ENCODE measurements at places on chromosomes 13 and 19.

DNA sequence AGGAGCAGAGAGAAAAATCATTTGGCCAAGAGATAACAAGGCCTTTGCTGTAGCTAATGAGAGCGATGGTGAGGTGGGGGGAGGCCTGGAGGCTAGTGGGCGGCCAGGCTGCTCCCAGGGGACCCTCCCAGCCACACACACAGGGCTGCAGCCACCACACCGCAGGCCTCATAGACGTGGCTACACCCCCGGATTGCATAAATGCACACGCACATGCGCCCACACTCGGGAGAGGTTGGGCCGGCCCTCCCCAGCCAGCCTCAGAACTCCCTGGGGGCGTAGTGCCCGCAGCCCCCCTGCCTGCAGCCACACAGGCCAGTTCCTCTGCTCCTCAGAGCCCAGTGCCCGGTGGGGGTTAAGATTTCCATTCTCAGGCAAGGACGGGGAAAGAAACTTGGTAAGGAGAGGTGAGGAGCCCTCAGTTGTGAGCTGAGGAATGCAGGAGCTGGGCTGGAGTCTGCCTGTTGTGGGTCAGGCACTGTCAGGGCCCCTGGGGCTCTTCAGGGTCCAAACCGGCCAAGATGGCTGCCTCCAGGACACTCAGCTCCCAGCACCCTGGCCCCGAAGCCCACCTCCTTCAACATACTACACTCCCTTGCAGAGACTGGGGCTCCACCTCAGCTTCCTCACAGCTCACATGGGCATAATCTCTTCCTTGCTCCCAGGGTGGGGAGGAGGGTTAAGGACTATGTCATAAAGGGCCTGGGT is 8.0 kb downstream of the PTH2 start:
- peak; percentile 79 for DNase-seq

GRCh38 chr13:113238536-113238935 is 29.1 kb downstream of the CUL4A start:
- DNase-seq: no peak

DNA sequence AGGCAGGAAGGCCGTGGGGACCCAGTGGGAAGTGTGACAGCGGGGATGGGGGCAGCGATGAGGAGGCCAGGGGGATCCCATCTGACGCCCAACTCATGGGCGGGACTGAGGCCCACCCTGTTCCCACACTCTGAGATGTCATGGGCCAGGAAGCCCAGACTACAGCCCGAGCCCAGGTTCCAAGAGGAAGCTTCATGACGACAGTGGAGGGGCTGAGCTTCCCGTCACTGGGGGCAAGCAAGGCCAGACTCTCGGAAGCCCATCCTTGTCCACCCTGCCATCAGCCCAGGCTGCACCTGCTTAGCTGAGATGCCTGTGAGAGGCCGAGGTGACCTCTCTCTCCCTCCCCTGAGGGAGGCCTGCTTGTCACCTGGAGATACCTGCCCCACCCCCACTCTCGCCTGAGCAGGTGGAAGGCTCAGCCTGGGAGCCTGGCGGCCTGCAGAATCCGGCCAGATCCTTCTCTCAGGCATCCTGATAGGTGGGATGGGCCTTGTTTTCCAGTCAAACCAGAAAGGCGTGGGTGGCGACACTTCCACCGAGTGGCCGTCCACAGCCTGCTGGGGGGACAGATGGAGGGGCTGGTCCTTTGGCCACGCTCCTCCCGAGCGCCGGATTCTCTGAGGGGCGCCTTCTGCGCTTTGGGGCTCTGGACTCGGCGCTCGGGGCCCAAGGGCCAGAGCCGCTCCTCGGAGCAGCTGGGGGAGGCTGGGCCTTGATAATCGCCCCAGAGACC is 4.8 kb downstream of the ZBTB7A start:
- DNase-seq: no peak

GRCh38 chr19:582497-583197 is 7.0 kb upstream of the HCN2 start:
- DNase-seq: no peak

DNA sequence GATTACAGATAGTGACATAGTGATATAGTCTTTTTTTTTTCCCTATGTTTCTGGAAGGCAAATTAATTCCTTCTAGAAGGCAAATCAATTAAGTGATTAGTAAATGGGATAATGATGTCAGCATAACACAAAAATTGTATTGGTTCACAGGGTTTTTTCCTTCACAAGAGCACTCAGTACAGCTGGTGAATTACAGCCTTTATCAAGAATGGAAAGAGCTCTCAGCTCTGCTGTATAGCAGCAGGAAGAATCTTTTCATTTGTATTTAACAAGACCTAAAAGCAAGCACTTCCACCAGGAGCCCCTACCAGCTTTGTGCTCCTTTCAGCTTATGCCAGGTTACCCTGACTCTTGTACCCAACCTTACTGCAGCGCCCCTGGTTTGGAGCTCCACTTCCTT is 90.8 kb downstream of the SERP2 start:
- no peak for DNase-seq

- no peak for DNase-seq
These were observed 7.0 kb downstream of the CRB3 start for GRCh38 chr19:6471076-6471475.

DNA sequence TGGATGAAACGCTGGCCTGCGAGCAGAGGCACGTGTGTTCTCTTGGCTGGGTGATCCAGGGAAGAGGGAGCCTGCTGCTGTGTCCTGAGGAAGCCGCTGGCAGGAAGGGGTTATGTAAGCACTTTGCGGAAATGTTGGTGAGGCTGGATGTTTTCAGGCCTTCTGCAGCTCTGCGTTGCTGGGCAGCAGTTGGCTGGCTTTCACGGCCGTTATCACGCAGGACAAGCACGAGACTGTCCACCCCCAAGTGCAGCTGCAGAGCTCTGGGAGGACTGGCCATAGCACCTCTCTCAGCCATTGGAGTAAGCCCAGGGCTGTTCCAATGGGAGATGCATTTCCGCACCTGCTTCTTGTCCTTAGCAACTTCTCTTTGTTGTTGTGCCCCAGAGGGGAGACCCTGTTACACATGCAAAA is 146.9 kb upstream of the SOX21 start:
- DNase-seq: no peak

DNA sequence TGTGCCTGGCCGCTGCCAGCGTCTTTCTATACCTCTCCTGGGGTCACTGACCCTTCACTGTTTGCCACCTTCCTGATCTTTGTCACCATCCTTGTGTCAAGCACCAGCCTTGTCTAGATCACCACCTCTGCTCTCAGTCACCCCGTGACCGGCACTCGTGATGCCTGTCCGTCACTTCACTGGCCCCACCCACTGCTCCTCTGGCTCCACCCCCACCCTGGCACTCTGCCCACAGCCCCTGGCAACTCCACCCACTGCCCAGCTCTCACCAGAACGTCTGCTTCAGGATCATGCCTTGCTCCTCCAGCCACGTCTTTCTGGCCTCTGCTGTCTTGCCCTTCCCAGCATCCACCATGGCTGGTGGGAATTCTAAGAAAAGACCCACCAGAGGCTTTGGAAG is 24.8 kb upstream of the PLA2G4C start:
- DNase-seq: no peak

DNA sequence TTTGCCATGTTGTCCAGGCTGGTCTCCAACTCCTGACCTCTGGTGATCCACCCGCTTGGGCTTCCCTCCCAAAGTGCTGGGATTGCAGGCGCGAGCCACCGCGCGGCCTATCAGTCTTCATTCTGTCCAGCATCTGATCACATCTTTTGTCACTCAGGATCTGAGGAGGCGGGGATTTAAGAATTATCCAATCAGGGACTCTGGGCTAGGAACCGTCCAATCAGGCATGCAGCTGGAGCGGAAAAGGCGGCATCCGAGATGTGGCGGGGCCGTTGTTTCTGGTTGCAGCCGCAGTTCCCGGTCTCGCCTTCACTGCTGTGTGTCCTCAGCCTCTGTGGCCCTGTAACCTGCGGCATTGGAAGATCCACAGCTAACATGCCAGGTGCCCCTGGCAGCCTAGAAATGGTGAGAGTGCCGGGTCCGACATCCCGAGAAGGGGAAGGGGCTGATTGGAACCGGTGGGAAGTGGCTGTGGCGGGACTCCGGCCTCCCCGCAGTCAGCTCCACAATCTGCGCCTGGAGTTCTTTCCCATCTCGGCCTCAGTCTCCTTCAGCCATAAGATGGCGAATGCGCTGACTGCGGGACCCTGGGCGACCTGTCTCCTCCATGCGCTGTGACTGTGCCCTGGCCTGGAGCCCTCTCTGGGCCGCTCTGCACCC is at the start of gene ZNF729:
TSS of gene ZNF729 (plus strand) at position 291 of the 660 bp plus-strand sequence. CDS start at position 376, 85 bp downstream.
- no peak for DNase-seq

GRCh38 chr19:57078802-57079201 is 41.0 kb upstream of the USP29 start:
- no peak for DNase-seq

All from GM10248 (cell line).